ENCODE measurements at places on chromosomes 3 and 15.

GRCh38 chr3:16509721-16510619 lies 3.5 kb downstream of the RFTN1 start:
- DNase-seq, result no peak

GRCh38 chr3:46663591-46664135 lies 29.8 kb downstream of the ALS2CL start:
- peak; percentile 3 for DNase-seq

GRCh38 chr3:39781632-39782031 lies 27.8 kb upstream of the MYRIP start:
- DNase-seq, result no peak

DNA sequence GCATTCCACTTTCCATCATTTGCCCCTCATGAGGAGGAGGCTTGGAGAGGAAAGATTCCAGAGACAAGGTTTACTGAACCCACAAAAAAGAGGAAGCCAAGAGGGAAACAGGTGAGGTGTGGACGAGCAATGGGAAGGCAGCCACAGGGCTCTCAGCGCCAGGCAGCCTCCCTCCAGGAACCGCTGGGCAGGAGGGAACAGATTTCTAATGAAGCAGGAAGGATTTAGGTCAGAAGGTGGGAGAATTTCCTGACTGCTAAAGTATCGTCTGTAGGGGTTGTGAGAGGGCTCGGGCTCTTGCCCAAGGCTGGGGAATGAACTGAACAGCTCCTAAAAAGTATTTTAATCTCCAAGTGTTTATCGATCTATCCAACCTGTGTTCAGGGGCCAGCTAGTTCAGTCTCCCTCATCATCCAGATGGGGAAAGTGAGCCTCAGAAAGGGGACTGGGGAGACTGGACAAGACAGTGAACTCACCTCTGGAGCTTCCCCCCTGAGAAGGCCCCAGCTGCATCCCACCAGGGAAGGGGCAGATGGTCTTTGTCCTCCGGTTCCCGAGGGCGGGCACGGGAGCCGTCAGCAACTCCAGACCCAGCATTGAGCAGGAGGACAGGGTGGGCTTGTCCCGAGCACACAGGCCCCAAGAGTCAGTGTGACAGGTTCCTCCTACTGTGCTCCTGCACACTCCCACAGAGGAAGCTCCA lies 10.5 kb downstream of the LOXL1 start:
- DNase-seq, result no peak

GRCh38 chr3:155595371-155595770 lies 149.5 kb downstream of the PLCH1 start:
- no peak for DNase-seq

DNA sequence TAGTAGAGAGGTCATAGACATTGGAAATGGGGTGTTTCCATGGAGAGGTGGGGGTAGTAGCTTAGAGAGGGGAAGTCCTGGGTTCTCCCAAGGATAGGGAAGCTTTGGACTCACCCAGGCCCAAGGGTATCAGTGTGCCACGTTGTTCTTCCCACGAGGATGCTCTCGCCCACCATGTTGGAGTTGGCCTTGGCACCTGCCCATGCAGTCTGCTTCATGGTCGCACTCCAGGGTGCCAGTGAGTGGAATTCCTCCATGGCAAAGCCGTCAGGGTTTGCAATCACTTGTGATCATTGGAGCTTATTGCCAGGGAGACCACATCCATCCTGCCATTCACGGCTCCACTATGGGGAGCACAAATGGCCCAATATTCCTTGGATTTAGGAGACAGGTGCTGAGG lies 60.6 kb downstream of the GRIP2 start:
- no peak for DNase-seq

DNA sequence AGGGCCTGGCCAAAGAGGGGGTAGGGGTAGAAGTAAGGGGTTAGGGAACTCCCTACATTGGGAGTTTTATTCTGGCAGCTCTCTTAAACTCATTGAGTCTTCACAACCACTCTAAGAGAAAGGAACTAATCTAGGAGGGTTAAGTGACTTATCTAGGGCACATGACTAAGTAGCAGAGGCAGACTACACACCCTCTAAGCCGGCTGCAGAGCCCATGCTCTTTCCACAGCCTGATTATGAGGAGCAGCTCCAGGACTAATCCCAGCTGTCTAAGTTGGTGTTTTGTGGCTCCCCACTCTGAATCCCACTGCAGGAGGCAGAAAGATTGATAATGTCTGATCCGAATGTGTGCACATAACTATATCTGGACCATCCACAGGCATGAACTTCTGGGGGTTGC lies 374.6 kb downstream of the EPHB1 start:
- DNase-seq, result no peak

DNA sequence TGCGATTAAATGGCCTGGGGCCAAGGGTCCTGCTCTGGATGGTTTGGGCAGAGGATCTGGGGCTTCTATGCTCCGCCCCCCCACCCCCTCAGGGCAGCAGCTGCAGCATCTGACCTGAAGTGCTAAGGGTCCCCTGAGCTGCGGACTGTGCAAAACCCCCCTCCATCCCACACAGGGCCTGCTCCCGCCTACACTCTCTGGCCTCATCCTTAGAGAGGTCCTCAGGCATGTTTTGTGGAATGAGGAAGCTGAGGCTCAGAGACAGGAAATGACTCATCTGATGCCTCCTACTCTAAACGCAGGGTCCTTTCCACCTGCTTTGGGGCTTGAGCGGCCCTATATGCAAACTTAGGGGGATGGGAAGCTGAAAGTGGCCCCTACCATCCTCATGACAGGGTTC lies 59.5 kb upstream of the CTSH start:
- peak; percentile 50 for DNase-seq

GRCh38 chr3:194034346-194035336 lies 101.3 kb upstream of the HES1 start:
- DNase-seq, result no peak

DNA sequence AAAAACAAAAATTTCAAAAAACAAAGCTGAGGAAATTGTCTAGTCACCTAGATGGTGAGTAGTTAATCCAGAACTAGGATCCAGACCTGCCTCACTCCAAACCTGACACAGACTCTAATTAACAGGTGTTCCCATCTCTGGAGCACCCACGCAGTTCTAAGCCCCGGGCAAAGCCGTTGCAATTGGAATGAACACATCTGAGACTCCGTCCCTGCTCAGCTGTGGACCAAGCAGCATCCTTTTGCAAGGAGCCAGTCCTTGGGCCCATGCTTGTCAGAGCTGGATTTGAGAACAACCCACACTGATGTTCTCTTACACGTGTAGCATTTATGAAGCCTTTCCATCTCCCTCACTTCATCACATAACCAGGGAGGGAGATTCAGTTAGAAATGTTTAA lies 54.8 kb downstream of the LMCD1 start:
- no peak for DNase-seq

GRCh38 chr3:143121241-143122088 lies 1.9 kb downstream of the CHST2 start:
- peak; percentile 82 for DNase-seq

DNA sequence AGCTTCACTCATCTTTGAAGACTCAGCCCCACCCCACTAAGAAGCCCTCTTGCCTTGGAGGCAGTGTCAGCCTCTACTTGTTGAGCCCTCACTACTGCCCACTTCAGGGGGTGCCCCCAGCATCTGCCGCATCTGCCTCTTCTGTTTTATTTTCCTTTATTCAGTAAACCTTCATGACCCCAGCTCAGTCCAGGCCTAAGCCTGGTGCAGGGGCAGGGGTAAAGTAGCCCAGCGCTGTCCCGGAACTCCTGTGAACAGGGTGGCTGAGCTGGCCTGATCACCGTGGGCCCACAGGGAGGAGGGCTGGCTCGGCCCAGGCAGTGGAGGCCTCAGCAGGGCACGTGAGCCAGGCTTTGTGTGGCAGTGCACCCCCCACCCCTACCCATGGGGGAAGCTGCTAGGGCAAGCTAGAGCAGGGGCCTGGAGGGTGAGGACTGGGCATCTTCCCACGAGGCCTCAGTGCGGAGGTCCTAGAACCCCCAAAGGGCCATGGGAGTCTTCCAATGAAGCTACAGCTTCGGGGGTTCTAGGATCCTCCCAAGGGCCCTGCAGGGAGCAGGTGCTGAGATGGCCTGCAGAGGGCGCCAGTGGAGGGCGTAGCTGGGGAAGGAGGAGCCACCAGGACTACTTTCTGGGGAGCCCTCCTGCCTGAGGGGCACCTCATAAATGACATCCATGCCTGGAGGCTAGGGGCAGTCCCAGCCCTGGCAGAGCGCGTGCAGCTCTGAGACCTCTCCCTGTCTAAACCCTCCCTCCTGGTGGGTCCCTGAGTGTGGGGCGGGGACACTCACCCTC lies 36.0 kb downstream of the TSPAN3 start:
- DNase-seq, result no peak

GRCh38 chr3:122364490-122364889 lies 18.5 kb downstream of the MIX23 start:
- no peak for DNase-seq

GRCh38 chr15:91320101-91320500 lies 220.0 kb downstream of the SV2B start:
- peak; percentile 73 for DNase-seq

- DNase-seq, result no peak
These were observed 70.1 kb downstream of the KLF15 start for GRCh38 chr3:126287171-126287535.

DNA sequence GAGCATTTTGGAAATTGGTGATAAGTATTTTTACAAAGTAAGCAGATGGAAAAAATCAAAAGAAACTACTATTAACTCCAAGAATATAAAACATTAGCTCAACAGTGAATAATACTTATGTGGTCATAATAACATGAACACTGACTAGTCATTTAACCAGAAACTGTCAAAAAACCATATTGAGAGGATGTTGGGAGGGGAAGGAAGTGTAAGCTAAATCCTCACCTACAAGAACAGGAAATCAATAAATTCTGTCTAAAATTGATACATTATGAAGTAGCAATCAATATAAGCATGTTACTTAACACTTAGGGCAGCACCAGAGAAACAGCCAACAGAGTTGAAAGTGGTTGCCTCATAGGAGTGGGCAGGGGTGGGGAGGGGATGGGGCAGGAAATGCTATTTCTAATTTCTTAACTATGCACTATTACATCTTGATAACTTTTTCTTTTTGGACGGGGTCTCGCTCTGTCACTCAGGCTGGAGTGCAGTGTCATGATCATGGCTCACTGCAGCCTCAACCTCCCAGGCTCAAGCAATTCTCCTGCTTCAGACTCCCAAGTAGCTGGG lies 41.7 kb downstream of the CCR3 start:
- DNase-seq, result no peak

GRCh38 chr3:11995120-11995519 lies 9.1 kb upstream of the SYN2 start:
- DNase-seq, result no peak

DNA sequence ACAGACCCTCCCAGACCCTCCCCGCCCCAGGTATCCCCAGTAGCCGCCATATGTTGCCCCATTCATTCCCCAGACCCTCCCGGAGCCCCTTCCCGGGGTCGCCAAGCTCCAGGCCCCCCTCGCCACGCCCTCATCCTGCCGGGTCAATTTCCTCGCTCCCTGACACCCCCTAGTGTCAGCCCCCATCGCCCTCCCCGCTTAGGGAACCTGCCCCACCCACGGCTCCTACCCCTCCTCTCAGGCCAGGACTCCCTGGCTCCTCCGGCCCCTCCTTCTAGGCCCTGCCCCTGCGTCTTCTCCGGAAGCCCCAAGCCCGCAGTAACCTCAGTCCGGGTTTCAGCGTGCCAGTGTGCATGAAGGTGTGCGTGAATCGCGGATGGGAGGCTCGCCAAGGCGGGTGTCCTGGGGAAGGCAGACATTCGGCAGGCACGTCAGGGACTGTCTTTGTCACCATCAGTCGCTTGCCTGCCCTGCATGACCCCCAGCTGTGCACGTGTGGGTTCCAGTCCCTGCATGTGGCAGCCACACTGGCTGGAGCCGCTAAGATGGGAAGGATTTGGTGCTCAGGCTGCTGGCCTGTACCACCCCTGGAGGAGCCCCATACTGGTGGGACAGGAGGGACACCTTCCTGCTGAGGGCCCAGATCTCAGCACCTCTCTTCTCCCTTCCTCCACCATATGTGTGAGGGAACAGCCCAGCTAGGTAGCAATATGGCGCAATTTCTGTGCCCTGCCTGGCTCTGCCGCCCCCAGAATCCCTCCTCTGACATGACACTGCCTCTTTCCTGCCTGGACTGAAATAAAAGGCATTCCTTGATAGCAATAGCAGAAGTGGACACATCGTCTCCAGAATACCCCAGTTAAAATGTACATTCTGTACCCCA lies 693 bp downstream of the DISP2 start:
- DNase-seq, result no peak

DNA sequence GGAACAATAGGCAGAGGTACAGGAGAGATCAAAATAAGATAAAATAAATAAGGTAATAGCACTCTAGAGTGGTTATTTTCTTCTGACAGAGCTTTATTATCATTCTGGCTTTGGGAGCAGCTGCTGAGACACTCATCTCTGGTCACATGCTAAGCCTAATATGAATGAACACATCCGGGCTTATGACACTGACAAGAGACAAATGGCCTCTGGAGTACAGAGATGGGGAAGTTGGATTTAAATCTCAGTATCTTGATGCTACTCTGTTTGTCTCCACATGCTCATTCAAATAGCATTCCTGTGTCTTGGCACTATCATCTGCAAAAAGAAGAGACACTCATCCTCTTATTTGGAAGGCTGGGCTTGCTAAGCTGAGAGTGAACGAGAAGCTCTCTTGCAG lies 55.6 kb downstream of the TMEM45A start:
- DNase-seq, result no peak

DNA sequence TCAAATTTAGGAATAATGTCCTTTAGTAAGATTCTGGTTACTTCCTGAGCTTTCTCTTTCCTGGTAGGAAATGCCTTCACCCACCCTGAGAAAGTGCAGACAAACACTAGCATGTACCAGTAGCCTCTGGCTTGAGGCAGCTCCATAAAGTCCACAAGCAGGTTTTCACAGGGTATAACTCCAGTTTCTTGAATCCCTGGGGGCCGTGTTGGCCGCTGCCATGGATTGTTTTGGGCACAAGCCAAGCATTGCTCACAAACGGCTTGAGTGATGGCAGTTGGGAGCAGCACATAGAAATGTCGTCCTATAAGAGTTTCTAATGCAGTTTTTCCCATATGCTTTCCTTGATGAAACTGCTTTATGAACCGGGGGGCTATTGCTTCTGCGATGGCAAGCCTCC lies 164.1 kb downstream of the STXBP5L start:
- no peak for DNase-seq

GRCh38 chr3:37501571-37502313 lies 327.4 kb upstream of the LRRFIP2 start:
- no peak for DNase-seq

DNA sequence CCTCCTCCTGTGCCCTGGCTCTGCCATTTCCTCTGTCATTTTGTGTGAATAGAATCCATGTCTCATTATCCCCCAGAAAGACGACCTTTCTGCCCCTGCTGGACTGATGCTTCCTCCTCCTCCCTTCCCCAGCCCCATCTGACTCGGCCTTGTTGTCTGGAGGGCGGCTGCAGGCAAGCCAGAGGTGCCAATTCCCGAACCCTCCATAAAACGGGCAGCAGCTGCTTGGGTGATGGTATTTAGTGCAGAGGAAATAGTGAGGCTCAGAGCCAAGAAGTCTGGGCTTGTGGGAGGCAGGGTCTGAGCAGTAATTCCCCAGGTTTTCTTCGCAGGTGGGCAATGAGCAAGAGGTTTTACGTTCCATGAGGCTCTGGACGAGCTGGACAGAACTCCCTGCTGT lies 71.2 kb downstream of the ITGA11 start:
- DNase-seq, result no peak

Measured in CD4-positive, alpha-beta T cell treated with Interleukin-4 for 1 hour (primary cell).